ENCODE measurements at places on chromosomes 1 and 21.

GRCh38 chr1:106680216-106680615, 376.3 kb upstream of the PRMT6 start:
- no peak for DNase-seq

DNA sequence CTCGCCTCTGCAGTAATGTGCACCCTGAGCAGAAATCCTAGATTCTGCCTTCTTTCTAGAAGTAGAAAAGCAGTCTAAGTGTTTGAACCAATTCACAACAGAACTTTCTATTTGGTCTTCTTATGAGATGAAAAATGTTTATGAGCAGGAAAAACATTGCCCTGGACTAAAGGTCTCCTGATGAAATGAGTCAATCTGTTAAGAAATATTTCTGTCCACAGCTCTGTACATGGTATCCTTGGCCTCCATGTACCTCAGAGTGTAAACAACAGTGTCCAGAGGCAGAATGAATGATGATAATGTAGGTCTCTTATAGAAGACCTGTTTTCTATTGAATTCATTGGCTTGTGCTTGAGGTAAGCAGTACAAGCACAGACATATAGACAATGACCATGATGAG, 6.2 kb upstream of the APCS start:
- no peak for DNase-seq

GRCh38 chr1:18890706-18891425, 11.5 kb downstream of the ALDH4A1 start:
- no peak for DNase-seq

GRCh38 chr1:157166590-157166989, 28.4 kb upstream of the ETV3 start:
- no peak for DNase-seq

DNA sequence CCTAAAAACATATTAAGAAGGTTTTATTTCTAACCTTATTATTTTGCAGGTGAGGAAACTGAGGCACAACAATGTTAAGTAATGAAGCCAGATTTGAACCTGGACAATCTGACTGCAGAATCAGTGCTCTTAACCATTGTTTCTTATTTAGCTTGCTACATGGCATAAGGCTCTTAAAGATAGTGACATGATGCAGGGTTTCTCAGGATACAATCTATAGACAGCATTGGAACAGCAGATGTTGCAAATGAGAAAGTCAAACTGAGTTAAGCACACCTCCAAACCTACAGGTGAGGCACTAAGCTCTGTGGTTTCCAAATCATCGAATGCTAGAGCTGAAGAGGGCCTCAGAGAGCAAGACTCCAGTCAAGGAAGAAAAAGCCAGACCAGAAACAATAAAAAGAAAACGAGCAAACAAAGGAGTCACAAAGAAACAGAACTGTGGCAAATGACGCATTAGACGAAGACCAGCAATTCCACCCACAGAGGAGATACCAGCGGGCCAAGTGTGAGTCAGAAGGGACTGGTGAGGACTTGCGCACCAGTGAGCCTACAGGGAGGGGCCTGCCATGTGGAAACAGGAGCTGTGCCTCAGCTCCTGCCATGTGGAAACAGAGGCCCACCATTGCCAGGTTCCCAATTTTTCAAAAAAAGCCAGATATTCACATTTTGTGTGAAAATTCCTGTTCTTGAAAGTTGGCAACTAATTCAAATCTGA, 14.4 kb downstream of the CD58 start:
- DNase-seq: no peak

DNA sequence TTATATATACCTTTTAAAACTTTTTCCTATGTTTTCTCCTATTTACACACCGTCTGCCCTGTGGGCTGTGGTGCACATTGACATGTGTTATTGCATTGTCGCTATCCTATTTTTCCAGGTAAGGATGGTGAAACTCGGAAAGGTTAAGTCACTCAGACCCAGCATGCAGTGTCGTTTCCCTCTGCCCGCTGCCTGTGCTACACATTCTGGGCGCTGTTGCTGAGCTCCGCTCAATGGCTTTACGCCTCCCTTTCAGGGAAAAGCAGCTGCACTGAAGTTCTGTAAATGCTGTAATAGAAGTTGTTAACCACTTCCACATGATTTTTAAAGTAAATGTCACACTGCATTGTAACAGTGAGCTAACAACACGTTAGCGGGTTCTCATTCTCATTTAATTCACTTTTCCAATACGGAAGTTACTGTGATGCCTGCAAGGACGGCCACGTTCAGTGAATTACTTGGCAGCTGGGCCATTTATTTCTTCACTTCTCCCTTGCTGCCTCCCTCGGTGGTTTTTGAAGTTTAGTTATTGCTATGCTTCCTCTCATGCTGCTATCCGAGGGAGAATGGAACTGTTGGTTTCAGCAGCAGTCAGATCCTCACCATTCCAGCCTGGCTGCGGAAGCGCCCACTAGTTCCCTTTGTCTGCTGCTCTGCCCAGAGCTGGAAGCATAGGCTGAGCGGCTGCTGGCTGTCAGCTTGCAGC, 288.7 kb downstream of the SPATA17 start:
- no peak for DNase-seq

GRCh38 chr1:115275216-115275615, 62.8 kb downstream of the NGF start:
- no peak for DNase-seq

DNA sequence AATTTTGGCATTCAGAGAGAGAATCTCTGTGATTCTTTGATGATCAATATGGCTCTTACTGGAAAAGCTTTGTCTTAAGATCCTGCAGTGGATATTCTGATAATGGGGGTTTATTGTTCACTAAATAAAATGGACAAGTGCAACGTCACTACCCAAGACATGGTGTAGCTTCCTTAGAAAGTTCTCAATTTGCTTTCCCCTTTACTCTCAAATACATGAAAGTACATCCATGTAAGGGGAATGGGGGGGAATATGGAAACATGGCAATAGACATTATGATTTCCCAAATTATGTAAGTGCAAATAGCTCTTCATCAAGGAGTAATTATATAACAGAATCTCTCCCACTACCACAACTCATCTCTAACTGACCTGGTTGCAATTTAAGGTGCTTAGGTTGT, 126.3 kb upstream of the DPYD start:
- no peak for DNase-seq

DNA sequence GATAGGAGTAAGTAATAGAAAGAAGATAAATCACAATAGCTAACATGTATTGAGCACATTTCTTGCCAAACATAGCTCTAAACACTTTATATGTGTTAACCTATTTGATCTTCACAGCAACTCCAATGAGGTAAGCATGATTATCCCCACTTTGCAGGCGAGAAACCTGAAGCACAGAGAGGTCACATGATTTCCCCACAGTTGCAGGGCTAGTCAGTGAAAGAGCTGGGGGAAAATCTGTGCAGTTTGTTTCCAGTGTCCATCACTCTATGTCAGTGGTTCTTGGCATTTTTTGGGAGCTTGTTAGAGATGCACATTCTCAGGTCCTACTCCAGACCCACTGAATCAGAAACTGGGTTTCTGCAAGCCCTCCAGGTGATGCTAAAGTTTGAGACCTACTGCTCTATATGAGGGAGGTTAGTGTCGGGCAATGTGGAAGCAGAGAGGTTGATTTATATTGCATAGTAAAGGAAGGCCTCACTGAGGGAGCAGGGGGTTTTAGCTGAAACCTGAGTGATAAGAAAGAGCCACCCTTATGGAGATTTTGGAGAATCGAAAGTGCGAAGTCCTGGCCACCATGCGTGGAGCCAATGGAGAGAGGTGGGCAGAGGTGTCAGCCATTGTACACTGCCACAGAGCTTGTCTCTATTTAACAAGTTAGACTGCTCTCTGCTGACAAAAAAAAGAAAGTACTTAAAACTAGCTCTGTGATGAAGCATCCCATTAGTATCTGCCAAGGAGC, 20.9 kb downstream of the MCOLN3 start:
- no peak for DNase-seq

GRCh38 chr21:33455686-33456446, 23.9 kb downstream of the TMEM50B start:
- no peak for DNase-seq

- DNase-seq: no peak
These were observed 53.5 kb downstream of the CAPN2 start for GRCh38 chr1:223765719-223766340.

DNA sequence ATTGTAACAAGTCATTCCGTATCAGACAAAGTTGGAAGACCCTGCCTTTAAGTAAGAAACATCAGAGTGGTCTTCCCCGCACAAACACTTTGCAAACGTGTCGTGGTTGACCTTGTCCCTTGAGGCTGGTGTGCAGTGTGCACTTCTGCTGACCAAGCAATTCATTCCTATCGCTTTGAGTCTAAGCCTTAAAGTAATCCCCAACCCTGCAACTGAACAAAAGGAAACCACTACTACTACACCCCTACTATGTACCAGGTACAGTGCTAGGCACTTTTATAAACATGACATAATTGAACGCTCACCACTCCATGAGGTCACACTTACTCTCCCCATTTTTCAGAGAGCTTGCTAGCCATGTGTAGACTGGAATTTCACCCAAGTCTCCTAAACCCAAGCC, 10.6 kb downstream of the ITPKB start:
- DNase-seq: no peak
